ENCODE measurements at places on chromosomes 1 and 21.

DNA sequence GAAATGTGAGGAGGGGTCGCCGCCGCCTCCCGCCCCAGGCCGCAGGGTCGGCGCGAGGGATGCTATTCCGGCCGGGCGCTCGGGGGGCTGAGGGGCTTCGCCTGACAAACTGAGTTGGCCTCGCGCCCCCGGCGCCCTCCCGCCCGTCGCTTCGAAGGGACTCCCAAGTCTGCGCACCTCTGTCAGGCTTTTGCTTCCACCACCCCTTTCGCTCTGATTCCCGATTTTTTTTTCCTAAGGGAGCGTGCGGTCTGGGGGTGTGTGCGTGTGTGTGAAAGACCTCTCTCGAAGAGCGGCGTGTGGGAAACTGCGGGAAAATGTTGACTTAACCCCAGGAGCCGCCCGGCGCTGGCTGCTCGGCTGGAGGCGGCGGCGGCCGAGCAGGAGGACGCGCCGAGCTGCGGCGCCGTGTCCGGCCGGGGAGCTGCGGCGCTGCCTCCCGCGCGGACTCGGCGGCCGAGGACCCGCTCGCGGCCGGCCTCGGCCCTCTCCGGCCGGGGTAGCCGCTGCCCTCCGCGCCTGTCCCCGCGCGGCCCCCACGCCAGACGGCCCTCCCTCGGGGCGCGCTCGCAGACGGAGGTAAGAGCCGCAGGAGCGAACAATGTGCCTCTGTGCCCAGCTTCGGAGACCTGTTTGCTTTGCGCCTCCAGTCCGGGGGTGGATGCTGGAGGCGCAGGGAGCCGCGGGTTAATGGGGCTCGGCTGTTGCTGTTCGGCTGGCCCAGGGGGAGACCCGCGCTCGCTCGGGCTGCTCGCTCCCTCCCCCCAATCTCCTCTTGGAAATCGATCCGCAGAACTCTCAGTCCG, 1.1 kb downstream of the ADGRL2 start:
- no peak for DNase-seq

DNA sequence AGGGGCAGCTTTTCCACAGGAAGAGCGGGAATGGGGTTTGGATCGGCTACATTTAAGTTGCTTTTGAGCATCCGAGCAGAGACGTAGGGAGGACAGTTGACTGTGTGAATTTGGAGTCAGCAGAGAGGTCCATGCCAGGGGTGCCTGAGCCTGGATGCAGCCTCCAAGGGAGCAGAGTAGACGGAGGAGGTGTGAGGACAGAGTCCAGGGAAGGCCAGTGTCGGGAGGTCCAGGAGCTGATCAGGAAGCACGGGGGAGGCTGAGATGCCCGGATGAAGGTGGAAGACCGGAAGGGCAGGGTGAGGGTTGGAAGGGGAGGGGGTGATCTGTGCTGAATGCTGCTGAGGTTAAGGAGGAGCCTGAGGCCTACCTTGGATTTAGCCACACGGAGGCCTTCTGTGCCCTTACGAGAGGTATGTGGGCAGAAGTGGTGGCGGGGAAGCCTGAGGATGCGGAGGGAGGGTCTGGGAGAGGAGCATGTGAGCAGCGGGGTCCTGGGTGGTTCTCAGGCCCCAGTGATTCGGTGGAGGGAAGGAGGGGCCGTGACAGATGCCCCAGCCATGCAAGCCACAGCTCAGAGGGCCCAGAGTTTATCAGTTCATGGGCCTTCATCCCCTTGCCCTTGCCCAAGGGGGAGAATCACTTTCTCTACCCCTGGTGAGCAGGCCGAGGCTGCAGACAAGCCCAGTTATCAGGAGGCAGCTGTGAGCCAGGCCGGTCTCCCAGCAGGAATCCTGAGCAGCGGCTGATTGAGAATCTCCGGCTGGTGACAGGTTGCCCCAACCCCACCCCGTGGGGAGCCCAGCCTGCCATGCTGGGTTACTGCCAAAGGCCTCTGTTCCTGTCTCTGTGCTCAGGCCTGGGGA, 54.0 kb upstream of the ACTL8 start:
- no peak for DNase-seq

- DNase-seq = no peak
These were observed 215.4 kb downstream of the ZNF648 start for GRCh38 chr1:181846001-181846645.

DNA sequence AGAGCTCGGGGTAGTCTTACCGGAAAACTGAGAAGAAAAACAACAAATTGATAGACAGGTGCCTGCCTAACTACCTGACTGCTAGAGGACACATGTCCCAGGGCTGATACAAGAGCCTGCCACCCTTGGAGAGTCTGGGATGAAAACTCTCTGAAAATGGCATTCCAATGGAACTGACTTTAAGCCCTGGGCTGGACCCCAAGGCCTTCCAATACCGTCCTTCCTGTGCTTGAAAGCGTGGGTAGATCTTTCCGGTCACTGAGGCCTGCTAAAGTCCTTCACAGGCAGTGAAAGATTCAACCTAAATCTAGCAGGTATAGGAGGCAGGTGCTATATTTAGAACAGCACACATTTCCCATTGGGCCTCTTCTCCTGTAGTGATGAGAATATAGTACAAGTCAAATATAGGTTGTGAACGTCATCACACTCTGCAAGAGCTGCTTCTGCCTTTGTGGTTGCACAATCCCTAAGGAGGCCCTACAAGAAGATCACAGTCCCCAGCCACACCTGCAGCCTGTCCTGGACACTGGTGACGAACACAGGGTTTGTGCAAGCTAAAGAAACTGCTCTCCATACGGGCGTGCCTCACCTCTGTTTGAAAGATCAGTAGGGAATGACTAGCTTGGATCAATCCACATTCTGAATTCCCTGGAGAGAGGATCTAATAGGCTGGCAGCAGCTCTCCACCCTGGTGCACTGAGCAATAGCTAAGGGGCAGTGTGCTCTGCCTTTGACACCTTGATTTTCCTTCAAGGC, 876 bp upstream of the CHML start:
- no peak for DNase-seq

DNA sequence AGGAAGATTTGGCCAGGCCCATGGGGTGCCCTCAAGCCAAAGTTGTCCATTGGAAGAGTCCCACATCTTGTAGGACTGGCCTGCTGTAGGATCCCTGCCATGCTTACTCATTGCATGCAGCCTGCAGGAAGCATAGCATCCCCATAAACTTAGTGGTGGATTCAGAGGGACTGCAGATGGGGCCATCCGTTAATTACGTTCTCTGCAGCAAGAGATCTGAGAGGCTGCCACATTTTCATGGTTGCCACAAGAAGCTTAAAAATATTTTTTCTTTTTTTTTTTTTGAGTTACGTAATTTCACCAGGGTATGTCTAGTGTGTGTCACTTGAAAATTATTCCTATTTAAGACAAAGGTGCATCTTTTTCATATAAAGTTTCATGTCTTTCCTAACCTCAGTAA, 329.7 kb upstream of the USP24 start:
- no peak for DNase-seq

GRCh38 chr1:97331165-97331564, 589.7 kb downstream of the DPYD start:
- DNase-seq = no peak

DNA sequence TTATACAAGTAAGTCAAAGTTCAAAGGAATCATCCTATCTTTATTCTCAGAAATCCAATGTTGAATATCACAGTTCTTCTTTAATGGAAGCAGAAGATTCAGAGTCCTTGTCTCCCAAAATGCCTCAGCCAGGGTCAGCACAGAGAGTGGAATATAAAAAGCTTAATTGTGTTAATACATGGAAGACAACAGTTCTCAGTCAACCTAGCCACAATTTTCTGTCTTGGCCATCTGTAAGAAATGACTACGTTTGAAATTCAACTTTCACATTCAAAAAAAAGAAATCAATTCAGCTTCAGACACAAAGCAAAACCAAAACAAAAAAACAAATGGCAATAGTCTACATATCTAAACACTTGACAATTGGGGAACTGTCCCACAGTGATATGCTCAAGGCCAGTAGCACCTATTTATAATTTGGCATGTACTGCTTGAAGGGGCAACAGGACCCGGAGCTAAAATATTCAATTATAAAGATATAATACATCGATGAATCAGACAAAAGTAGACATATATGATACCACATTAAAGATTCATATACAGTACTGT, 27.3 kb upstream of the GLIS1 start:
- DNase-seq = no peak

DNA sequence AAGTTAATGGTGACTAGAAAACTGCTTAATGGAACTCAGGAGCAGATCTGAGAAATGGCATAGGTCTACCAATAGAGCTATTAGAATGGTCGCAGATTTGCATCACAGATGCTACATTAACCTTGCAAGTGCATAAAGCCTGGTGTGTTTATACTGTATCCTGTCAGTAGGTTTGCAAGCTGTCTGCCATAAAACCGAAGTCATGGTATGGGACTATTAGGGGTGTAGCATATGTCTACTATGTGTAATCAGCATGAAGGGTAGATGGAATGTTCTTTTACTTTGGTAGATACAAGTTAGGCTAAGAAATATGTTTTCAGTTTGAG, 574.2 kb upstream of the ADGRL2 start:
- DNase-seq = no peak

GRCh38 chr1:65491472-65491871, 71.0 kb downstream of the LEPR start:
- DNase-seq = no peak

GRCh38 chr1:208254376-208254775, 10.2 kb upstream of the PLXNA2 start:
- DNase-seq = no peak

DNA sequence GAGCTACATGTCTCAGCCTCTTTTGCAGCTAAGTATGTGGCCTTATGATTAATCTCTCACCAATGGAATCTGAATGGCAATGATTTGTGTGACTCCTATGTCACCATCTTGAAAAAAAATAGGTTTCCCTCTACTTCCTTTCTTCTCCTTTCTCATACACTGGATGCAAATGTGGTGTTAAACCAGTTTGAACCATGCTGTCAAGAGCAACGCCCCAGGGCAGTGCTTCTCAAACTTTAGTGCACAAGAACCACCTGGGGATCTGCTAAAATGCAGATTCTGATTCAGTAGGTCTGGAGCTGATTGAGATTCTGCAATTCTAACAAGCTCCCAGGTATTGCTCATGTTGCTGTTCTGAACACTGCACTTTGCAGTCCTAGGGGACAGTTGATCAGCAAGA, 44.7 kb upstream of the ZNF644 start:
- DNase-seq = no peak

- no peak for DNase-seq
These were observed 15.0 kb downstream of the NES start for GRCh38 chr1:156662005-156662799.

DNA sequence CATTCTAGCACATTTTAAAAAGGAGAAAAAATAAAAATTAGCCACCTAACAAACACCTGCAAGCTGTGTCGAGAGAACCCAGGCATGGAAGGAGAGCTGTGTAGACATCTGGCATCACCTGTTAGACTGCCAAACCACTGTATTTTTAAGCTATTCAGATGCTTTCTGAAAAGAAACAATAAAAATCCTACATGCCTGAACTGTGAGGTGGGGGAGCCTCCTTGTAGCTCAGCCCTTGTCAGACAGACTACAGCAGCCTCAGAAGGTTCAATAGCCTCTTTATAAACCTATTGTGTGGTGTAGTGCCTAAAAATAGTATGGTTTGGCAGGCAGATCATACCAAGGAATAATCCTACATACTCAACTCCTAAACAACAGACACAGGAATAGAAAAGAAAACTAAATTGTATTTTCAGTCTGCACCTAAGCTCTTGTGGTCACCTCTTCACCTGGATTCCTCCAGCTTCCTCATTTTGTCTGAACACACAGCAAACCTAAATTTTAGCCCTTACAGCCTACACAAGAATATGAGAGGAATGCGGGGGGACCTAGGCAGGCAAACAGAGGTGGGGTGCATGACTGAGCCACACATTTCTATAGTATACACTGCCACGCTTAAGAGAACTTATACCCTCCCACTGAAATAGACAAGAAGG, 67.0 kb downstream of the SIPA1L2 start:
- no peak for DNase-seq

DNA sequence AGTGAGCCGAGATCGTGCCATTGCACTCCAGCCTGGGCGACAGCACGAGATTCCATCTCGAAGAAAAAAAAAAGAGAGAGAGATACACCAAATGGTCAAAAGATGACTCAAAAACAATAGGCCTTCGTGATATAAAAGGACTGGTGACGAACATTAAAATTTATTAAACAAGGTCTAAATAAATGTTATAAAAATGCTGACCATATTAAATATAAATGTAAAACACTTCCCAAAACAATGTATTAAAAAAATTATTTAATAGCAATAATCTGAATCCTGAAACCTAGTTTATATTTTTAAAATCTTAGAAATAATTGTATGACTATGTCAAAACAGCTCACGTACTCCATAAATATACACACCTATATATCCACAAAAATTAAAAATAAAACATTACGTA, 247.6 kb downstream of the SETD4 start:
- DNase-seq = no peak

GRCh38 chr1:51284487-51284954, 45.8 kb downstream of the TTC39A start:
- DNase-seq = no peak

DNA sequence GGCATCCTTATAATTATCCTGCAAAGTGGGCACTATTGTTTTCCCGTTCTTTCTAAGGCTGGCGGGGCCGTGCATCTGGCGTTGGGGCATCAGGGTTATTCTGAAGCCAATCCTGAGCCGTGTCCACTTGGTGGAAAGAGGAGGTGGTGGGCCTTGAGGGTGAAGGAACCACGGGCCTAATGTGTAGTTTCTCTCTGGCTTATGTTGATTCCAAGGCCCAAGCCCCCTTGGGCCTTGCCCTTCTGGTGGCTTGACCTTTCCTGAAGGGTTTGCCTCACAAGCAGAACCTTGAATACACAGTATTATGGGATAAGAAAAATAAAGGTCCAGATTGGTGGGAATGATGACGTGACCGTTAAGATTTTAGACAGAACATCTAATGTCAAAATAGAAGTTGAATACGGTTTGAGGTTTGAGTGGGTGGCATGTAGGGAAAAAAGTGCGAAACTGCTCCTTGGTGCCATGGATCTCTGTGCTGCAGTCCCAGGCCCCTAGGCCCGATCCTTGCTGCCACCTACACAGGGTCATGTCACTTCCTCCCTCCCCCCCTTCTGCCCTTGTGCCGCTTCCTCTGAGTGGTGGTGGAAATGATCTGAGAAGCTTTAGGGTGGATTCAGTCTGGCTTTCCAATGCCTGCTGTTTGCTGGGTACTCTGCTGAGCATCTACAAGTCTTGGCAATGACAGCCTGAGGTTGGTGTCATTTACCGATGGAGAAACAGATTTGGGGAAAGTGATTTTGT, 90.5 kb downstream of the PRDM2 start:
- no peak for DNase-seq
